Activated CD4-positive, alpha-beta T cell treated with anti-CD3 and anti-CD28 coated beads for 48 hours (primary cell): ENCODE measurements at places on chromosomes 4 and X.

- DNase-seq, result no peak
Observed at GRCh38 chr4:31955346-31955745, 1235.2 kb downstream of the PCDH7 start.

- DNase-seq, result peak; percentile 23
Observed at GRCh38 chr4:42768125-42768748, 111.3 kb upstream of the ATP8A1 start.

- DNase-seq, result no peak
Observed at GRCh38 chr4:62015043-62015739, 815.1 kb downstream of the ADGRL3 start.

DNA sequence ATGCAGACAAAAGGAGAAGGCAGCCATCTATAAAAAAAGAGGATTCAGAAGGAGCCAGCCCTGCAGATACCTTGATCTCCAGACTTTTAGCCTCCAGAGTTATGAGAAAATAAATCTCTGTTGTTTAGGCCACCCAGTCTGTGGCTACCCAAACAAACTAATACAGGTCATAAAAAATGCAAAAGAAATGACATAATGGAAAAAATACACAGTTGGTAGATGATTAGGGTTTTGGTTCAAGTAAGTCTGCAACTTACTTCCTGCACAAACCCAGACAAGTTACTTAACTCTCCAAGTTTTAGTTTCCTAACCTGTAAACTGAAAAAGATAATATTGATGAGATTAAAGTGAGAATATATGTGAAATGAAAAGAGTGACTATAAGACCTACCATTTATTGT, 11.3 kb downstream of the QDPR start:
- DNase-seq, result no peak

GRCh38 chrX:22057667-22058066, 25.5 kb downstream of the PHEX start:
- no peak for DNase-seq

GRCh38 chr4:173432430-173432829, 33.5 kb upstream of the SCRG1 start:
- DNase-seq, result no peak

GRCh38 chrX:111123606-111124179, 27.7 kb downstream of the PAK3 start:
- DNase-seq, result no peak

DNA sequence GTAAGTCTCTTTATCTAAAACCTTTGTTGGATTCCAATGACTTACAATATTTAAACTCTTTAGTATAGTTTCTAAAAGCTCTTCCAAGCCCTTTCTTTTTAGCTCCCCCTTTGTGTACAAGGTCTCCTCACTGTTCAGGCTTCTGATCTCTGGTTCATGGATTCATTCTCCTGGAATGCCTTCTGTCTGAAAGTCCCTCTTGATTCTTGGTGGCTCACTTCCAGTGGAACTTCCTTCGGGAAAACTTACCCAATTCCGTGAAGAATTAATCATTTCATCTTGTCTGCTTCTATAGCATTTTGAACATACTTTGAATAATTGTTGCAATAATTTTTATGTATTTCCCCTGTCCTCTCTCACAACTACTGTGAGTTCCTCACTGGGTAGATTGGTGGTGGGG, 3.6 kb downstream of the ARHGAP24 start:
- DNase-seq, result no peak

- DNase-seq, result no peak
Observed at GRCh38 chr4:187993827-187994226, 1.7 kb upstream of the ZFP42 start.

GRCh38 chrX:13587786-13588477, 18.5 kb downstream of the EGFL6 start:
- DNase-seq, result no peak

- no peak for DNase-seq
Observed at GRCh38 chrX:12065251-12065650, 73.0 kb upstream of the FRMPD4 start.

DNA sequence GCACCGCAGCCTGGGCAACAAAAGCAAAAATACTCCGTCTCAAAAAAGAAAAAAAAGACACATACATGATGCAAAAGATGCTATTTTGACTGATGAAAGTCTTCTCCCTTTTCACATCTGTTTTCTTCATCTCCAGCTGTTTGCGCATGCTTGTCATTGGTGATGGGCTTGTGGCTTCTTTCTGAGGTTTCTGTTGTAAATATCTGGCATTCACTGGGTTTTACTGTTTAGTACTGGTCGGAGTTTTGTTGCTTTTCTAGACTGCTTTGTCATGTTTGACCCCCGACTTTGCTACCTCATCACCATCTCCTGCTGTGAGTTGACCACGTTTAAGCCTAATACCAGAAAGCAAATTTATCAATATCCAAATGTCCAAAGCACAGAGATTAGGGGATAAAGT, 34.4 kb downstream of the PTCHD1 start:
- DNase-seq, result no peak
